ENCODE measurements at places on chromosomes 6 and 20.

DNA sequence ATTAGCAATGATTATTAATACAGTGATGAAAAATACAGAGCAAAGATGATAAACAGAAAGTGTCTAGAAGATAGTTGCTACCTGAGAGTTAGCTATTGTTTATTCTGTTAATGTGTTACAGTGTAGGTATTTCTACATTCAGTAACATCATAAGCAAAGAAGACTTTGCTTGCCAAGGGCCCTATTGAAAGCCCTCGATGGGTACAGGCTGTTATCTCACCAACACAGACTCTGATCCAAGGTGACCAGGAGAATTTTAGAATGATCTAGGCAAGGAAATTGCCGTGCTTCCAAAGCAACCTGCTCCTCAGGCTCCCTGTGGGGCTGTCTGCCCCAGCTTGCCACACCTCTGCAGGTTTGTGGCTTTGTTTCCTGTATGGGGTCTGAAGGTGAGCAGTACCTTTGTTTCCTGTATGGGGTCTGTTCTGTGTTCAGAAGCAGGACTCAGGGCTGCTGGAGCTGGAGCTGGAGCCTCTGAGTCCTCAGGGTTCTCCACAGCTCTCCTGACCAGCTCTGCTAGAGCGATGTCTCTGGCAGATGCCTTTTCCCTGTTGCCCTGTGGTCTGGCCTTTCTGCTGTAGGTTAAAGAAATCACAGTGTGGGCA, 32.5 kb downstream of the PHACTR3 start:
- DNase-seq = no peak

GRCh38 chr20:46322641-46323040, 14.3 kb upstream of the CDH22 start:
- DNase-seq = no peak

DNA sequence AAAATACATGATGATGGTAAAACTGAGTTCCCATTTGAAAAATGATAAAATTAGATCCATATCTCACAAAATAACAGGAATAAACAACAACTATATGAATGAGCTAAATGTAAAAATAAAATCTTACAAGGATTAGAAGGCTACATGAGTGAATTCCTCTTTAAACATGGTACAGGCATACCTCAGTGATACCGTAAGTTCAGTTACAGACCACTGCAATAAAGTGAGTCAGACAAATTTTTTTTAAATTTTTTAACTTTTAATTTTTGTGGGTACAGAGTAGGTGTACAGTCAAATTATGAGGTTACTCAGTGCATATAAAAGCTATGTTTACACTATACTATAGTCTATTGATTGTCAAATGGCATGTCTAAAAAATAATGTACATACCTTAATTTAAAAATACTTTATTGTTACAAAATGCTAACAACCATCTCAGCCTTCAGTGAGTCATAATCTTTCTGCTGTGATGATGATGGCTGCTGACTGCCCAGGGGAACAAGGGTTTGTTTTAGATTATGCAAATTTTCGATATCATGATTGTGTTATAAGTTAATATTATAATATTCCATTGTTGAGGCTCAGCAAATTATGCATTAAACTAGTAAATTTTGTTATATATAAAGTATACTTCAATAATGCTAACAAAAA, 222.8 kb upstream of the RUNX2 start:
- DNase-seq = no peak

GRCh38 chr20:25574411-25574810, 10.9 kb downstream of the NINL start:
- no peak for DNase-seq

DNA sequence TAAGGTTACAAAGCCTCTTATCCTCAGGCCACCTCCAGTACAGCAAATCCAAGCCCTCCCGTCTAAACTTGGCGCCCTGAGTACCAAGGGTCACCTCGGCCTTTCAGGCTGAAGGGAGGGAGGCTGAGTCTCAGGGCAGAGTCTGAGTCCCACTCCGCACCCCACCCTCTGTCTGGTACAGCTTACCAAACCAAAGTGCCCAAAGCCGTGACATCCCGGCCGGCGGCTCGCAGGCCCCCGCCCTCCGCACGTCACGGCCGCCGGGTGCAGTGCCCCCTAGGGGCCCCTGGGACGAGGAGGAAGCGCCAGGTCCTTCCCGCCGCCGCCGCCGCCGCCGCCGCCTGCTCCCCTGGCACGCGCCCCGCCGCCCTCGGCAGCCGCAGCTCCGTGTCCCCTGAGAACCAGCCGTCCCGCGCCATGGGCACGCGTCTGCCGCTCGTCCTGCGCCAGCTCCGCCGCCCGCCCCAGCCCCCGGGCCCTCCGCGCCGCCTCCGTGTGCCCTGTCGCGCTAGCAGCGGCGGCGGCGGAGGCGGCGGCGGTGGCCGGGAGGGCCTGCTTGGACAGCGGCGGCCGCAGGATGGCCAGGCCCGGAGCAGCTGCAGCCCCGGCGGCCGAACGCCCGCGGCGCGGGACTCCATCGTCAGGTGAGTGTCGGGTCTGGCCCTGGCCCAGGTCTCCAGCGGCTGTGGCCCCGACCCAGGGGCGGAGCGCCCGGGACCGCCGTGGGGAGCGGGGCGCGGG, at the start of gene MTHFD1L:
MTHFD1L (plus strand) TSS at position 297 of the 741 bp plus-strand sequence; CDS start at position 418, 121 bp downstream.
- DNase-seq = peak; percentile 71

DNA sequence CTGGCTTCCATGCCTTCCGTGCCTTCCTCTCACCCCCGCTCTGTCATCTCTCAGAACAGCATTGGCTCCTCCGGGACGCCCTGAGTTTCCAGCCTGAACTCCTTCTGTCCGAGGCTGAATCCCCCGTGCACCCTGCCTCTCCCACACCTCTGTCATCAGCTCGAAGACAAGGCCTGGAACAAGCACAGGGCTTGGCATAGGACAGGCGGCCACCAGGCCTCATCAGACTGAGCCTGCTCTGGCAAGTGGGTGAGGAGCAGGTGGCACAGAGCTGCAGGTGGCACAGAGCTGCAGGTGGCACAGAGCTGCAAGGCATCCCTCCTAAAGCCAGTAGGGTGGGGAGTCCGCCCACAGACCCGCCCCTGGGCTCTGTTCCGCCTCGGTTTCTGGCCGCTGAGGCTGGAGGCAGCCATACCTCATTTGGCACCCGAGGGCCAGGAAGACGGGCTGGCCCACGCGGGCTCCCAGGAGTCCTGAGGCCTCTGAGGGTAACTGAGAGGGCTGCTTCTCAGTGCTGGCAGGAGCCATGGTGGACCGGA, 60.2 kb downstream of the EZR start:
- DNase-seq = no peak

GRCh38 chr6:159468994-159469393, 224.0 kb downstream of the SOD2 start:
- DNase-seq = no peak

DNA sequence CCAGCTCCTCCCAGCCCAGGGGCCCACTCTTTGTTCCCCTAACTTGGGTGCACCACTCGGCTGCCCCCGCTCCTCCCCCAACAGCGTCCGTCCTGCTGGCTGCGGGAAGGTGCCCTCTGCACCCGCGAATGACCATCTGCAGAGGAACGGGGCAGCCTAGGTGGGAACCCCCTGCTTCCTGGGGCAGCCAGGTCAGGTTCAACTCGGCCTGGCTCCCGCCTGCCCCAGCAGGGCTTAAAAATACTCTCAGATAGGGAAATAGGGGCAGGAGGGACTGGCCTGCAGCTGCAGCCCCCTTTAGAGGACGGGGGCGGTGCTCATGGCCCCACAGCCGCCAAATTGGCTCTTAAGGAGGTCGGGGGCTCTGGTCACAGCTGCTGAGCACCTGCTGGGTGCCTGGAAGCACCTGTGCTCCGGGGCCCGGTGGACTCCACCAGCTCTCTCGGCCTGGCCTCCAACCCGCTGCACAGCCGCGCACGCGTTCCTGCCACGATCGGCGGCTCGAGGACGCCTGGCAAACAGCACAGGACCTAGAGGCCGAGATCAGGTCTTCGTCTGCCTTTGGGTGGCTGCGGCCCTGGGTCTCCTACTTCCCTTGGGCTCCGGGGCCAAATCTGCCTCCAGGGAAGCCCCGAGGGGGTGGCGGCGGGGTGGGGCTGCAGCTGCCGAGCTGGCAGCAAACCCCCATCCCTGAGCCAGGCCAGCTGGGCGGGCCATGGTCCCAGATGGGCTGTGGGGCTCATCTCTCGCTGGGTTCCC, 700 bp upstream of the LAMA5 start:
- no peak for DNase-seq

DNA sequence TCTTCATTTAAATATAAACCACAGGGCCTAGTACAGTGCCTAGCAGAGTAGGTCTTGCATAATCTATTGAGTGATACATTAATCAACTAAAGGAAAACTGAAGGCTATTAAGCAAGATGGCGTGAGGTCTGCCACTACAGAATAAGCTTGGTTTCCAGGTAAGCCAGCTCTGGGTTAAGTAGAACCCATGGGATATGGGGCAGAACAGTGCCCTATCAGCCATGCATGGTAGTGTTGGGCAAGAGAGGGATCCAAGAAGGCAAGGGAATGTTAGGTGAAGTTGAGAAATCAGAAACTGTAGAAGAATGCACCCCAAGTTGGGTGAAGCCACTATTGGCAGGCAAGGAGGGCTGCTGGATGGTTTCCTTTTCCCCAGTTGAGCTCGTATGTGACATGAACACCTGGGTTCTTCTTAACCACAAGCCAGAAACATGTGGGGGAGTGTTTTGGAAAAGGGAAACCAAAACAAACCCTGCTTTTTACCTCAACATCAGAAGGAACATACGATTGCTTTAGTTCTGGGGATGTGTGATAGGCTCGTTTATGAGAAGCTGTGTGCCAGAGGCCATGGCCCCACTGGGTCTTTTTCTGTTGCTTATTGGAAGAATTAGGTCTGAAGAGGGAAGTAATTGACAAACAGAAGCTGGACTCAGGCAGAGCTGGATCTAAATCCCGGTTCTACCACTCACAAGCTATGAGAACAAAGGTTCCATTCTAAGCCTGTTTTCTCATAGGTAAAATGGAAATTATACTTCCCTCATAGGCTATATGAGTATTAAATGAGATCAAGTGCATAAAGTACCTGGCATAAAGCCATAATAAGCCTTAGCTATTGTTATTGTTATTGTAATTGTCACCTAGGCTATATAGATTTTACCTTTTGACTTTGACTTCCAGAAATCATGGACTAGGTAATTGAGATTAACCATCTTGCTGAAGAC, 33.5 kb downstream of the NEDD9 start:
- peak; percentile 80 for DNase-seq
